ENCODE measurements at places on chromosomes 7 and 10. TPM values are rescaled to one million over a fixed set of nuclear protein-coding genes. Genes with fewer than 3 reads are reported as not detected.

GRCh38 chr10:127755753-127756152, 18.8 kb downstream of the FOXI2 start:
- DNase-seq = no peak

DNA sequence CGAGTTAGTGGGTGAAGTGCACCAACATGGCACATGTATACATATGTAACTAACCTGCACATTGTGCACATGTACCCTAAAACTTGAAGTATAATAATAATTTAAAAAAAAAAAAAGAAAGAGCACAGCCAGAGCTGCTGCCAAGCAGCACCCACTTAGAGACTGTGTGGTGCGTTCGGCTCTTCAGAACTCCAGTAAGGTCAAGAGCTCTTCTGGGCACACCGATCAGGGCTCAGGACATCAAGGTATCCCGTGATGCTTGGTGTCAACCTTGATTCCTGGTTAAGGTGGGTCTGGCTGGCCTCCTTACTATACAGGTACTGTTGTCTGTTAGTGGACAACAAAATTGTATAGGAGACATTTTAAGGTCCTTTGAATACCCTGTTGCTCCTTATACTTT, 385.7 kb upstream of the AKR1E2 start:
- no peak for DNase-seq

DNA sequence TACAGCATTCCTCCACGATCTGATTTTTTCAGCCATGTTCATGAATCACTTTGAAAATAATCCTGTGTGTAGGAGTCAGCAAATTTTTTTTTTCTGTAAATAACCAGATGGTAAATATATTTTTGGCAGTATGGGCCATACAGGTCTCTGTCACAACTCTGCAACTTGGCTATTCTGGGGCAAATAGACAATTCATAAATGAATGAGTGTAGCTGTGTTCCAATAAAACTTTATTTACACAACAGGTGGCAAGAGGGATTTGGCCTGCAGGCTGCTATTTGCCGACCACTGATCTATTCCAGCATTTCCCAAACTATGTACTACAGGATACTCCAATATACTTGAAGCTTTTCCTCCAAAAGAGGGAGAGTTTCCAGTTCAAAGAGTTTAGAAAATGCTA, 78.7 kb upstream of the SVIL start:
- no peak for DNase-seq

GRCh38 chr7:158397885-158398284, 189.7 kb downstream of the PTPRN2 start:
- DNase-seq = no peak

GRCh38 chr7:64733550-64734240, 60.5 kb upstream of the ZNF138 start:
- DNase-seq = no peak

GRCh38 chr7:88150033-88150432, 69.8 kb downstream of the SRI start:
- DNase-seq = no peak

DNA sequence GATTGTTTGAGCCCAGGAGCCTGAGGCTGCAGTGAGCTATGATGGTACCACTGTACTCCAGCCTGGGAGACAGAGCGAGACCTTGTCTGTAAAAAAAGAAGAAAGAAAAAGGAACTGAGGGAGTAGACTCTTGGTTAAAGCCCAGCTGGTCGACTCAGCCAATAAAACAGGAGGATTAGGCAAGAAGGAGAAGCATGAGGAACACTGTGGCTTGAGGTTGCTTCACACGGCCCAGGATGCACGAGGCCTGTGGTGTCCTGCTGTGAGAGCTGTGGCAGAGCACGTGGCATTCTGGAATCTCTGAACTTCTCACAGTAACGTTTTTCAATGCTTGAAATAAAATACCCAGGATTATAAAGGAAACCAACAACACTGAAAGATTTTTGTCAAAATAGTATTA, 93.3 kb downstream of the CUL2 start:
- DNase-seq = no peak

DNA sequence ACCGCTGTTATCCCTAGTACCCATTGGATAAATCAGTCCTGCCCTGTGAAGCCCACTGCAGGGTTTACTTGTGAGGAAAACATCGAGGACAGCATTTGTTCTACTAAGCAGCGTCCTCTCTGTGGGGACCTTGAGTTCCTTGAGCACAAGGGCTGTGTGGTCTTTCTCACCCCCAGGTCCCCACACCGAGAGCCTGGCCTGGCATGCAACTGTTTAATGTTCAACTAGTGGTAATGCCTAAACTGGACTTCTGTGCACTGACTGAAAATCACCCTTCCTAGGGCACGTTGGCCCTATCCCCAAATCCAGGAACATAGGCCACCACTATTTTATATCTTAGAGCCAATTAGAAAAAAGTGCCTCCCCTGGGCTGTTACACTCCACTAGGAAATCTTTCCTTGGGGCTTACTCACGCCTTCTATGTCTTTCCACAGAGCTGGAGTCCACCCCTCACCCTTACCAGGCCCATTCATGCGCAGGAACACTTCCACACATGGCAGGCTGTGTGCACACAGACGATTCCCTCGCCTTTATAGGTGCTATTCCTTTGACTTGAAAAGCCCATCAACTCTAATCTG, 1.7 kb upstream of the TMEM213 start:
- DNase-seq = no peak

DNA sequence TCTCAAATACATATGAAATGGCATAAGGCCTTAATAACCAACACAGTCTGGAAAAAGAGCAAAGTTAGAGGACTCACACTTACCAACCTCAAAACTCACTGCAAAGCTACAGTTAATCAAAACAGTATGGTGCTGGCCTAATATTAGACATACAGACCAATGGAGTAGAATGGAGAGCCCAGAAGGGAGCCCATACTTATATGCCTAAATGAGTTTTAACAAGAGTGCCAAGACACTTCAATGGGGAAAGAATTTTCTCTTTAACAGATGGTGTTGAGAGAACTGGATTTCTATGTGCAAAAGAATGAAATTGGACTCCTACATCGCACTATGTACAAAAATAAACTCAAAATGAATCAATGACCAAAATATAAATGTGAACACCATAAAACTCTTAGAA, 522.6 kb downstream of the AUTS2 start:
- DNase-seq = no peak

The ARHGAP22 gene
- polyA plus RNA-seq = 2.8 TPM

The ITIH2 gene
- polyA plus RNA-seq = 1.1 TPM

The ACBD7 gene
- 5.0 TPM for polyA plus RNA-seq

The CACNA2D1 gene
- polyA plus RNA-seq = 12.2 TPM

The HEPACAM2 gene
- 2.3 TPM for polyA plus RNA-seq

The FGL2 gene
- polyA plus RNA-seq = 5.5 TPM

The SNCG gene
- 4.4 TPM for polyA plus RNA-seq
